ENCODE measurements at places on chromosomes 3 and 15.

GRCh38 chr3:138492980-138493675 lies 58.7 kb downstream of the ESYT3 start:
- DNase-seq, result no peak

DNA sequence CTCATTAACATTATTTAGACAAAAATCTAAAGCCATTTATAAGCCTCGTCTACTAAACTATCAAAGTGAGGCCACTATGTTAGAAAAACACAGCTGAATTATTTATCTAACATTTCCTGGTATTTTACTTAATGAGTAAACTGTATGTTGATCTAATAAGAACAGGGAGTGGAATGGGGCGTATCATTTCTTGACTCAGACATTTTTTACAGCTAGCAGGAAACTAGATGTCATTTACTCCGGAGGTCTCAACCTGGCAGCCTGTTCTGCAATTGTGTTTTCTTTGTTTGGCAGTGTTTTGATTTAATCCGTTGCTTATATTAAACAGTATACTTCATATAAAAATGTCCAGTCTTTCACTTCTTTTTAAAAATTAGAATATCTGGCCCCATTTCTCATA lies 79.1 kb upstream of the ABI3BP start:
- DNase-seq, result no peak

GRCh38 chr3:10440684-10441083 lies 64.7 kb downstream of the ATP2B2 start:
- DNase-seq, result no peak

DNA sequence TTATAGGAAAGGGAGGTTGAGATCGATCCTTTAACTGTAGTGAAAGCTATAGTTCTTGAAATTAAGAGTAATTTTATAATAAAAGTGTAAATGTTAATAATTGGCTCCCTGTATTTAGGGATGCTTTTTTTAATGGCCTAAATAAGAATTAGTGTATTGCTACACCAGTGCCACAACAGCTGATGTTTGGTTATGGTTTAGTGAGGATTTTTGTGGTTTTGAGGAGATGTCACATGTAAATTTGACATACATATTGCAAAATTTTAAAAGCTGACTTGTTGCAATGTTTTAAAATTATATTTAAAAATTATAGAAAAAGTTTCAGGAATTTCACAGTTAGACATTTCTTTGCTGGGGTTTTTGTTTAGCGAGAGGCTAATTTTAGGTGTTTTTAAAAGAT lies 3.9 kb downstream of the TSC22D2 start:
- DNase-seq, result no peak

DNA sequence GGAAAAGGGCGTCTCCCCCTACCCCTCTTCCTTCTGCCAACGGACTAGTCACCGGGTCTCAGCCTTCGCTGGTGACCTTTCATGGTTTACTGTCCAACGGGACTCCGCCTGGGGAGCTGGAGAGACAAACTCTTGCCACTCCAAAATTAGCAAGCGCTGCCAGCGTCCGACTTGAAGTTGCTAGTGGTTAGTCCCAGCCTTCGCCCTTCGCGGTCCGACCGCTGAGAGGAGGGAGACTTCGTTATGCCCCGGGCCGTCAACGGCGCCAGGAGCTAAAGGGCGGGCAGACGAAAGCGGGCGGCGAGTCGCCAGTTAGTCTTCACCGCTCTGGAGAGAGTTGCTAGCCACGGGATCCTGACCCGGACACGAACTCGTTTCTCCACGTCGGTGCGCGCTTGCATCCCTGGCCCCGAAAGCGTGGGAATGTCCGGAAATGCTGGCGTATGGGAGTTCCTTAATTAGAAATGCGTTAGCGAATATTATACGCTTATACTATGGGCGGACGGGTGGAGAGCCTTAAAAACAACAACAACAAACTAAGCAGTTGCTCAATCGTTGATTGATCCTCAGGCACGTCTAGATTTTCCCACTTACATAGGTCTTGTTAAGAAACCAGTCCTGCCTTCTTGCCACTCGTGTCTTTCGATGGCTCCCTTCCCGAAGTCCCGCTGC lies 716 bp downstream of the SMC4 start:
- DNase-seq, result no peak
